Psoas muscle (tissue), 8 donors: ENCODE measurements at places on chromosomes 2 and 18. TPM values are rescaled to one million over a fixed set of nuclear protein-coding genes. Genes with fewer than 3 reads are reported as not detected.

- DNase-seq: no peak
Observed at GRCh38 chr2:13091861-13092378, 375.2 kb downstream of the TRIB2 start.

DNA sequence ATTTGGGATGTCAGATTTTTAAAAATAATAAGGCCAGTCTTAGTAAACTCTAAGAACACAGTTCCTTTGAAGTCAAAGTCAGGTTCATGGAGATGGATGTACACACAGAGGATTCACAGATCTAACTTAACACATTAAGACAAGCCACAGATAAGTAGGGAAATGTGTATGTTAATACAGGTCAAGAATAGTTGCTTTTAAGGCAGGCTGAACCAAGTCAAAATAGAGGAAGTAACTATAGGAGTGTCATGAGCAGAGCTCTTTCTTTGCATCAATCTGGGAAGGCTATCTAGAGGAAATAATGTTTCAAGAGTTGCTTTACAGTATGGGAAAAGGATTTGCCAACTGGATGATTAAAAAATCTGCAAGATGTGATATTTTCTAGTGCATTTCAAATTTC is 128.0 kb upstream of the FBXO11 start:
- DNase-seq: no peak

DNA sequence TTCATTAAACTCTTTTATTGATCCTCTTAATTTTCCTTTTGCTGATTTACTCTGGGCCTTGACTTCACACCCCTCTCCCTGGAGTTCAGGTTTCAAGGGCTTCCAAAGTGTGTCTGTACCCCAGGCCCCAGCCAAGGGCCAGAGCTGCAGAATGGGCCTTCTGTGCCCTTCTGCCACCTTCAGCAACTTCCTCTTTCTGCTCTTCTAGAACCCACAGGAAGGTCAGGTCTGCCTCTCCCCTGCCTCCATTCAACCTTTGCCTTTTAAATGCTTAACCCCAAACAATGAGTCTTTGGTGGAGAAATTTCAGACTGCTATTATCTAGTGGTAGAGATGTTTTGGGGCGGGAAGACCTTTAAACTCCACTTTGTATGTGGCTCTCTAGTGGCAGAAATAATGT is 63.1 kb downstream of the TSN start:
- no peak for DNase-seq

The GCG gene
- not detected for polyA plus RNA-seq

The PLGLB2 gene
- polyA plus RNA-seq: 1.3 TPM

DNA sequence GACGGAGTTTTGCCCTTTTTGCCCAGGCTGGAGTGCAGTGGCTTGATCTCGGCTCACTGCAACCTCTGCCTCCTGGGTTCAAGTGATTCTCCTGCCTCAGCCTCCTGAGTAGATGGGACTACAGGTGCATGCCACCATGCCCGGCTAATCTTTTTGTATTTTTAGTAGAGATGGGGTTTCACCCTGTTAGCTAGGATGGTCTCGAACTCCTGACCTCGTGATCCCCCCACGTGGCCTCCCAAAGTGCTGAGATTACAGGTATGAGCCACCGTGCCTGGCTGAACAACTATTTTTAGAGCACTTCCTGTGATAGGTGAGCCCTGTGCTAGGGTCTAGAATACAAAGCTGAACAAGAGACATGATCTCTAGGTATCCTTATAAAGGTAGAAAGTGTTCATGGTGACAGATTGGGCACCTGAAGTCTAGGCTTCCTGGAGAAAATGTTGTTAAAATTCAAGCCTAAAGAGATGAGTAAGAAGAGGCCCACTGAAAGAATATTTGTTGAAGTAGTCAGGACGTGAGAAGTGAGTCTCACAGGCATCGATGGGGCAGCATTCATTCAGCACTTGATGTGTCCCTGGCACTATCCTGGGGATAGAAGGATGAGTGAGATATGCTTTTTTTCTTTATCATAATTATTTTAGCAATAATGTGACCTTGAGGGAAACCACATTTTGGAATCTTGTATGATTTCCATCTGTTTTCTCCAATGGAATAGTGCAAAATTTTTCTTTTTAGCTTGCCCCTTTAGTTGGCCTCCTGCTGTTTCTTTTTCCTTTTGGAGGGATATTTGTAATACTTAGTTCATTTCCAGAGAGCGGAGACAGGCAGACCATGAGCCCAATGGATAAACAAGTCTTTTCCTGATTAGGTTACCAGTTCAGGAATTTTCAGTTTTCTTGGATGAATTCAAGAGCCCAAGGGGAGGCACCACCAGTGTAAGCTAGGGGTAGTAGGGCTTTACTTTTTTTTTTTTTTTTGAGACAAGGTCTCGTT is 5.1 kb downstream of the ZNF236 start:
- DNase-seq: no peak

The CDH7 gene
- not detected for polyA plus RNA-seq

- DNase-seq: no peak
Observed at GRCh38 chr18:79823120-79823519, 25.4 kb downstream of the KCNG2 start.

The IGFBP2 gene
- polyA plus RNA-seq: 8.2 TPM

GRCh38 chr2:21288739-21289520 is 165.2 kb downstream of the TDRD15 start:
- DNase-seq: no peak

- DNase-seq: no peak
Observed at GRCh38 chr2:57881998-57882888, 164.4 kb upstream of the VRK2 start.

DNA sequence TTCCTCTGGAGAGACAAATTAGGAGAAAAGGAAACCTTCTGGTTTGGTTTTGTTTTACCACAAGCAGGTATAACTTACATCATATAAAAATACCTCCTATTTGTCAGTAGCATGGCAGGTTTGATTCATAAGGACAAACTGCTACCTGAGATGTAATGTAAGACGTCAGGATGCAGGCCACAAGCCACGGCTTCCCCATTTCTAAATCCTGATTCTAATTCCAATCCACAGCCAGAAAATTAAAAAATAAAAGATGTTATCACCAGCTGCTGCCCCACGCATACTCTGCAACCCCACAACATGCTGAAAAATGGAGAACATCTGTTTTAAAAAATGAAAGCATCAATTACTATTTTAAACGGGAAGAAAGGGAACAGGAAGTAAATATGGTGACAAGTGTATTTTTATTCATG is 197.6 kb downstream of the BCL11A start:
- DNase-seq: no peak

The CCDC102B gene
- polyA plus RNA-seq: 3.5 TPM

The CAB39 gene
- 166 TPM for polyA plus RNA-seq

The PPM1B gene
- polyA plus RNA-seq: 99.6 TPM

GRCh38 chr2:206890179-206890578 is 49.1 kb upstream of the CPO start:
- DNase-seq: no peak

The RNMT gene
- polyA plus RNA-seq: 20.6 TPM

- DNase-seq: no peak
Observed at GRCh38 chr2:100995309-100996075, 6.6 kb upstream of the RPL31 start.

DNA sequence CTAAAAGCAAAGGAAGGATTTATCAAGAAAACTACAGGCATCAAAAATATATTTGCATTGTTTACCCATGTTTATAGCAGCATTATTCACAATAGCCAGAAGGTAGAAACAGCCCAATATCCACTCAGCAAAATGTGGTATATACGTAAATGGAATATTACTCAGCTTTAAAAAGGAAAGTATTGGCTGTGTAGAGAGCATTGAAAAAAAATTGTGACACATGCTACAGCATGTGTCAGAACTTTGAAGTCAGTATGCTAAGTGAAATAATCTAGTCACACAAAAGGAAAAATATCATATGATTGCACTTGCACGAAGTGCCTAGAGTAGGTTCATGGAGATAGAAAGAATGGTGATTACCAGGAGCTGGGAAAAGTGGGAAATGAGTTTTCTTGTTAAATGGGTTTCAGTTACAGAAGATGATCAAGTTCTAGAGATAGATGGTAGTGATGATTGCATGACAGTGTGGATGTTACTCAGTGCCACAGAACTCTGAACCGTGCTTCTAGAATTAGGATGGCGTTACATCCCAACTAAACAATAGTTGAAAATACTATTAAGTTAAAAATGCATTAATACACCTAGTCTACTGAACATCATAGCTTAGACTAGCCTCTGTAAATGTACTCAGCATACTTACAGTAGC is 20.1 kb downstream of the ANKRD12 start:
- no peak for DNase-seq

The ACKR3 gene
- polyA plus RNA-seq: 25.3 TPM

DNA sequence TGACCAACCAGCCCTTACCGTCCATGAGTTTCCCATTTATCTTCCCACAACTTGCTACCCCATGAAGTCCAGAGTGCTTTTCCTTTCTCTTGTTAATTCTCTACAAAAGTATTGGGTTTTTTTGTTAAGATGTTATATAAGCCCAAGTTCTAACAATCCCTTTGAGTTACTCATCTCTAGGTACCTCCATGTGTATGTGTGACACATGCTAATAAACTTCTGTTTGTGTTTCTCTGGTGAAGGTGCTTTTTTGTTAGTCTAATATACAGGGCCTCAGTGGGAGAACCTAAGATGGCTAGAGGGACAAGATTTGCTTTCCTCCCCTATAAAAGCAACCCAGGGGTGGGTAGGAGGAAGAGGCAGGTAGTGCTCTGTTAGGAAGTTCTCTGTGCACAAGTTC is 31.8 kb upstream of the RMDN2 start:
- DNase-seq: no peak

DNA sequence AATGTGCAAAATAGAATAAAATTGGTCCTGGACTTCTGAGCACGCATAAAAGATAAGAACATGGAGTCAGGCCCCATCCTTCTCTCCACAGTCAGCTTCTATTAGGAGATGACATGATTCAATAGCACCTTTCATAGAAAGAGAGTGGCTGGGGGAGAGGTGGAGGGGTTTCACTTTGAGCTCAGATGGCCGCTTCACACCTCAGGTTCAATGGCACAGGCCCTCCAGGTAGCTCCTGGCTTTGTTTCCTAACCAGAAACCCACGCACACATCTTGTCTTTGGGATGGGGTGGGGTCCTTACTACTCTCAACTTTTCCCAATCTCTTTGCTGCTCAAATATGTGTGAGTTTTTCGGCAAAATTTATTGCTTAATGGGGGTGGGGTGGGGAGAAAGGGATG is 332.3 kb downstream of the CLIP4 start:
- no peak for DNase-seq

DNA sequence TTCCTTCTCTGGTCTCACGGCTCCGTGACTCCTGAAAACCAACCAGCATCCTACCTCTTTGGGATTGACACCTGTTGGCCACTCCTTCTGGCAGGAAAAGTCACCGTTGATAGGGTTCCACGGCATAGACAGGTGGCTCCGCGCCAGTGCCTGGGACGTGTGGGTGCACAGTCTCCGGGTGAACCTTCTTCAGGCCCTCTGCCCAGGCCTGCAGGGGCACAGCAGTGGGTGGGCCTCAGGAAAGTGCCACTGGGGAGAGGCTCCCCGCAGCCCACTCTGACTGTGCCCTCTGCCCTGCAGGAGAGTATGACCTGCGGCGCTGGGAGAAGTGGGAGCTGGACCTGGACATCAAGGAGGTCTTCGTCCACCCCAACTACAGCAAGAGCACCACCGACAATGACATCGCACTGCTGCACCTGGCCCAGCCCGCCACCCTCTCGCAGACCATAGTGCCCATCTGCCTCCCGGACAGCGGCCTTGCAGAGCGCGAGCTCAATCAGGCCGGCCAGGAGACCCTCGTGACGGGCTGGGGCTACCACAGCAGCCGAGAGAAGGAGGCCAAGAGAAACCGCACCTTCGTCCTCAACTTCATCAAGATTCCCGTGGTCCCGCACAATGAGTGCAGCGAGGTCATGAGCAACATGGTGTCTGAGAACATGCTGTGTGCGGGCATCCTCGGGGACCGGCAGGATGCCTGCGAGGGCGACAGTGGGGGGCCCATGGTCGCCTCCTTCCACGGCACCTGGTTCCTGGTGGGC is 10.0 kb downstream of the PROC start:
- no peak for DNase-seq

The ADRA2B gene
- 1.9 TPM for polyA plus RNA-seq

The OR6B2 gene
- polyA plus RNA-seq: not detected

- no peak for DNase-seq
Observed at GRCh38 chr2:177625744-177626650, 233.4 kb downstream of the AGPS start.

DNA sequence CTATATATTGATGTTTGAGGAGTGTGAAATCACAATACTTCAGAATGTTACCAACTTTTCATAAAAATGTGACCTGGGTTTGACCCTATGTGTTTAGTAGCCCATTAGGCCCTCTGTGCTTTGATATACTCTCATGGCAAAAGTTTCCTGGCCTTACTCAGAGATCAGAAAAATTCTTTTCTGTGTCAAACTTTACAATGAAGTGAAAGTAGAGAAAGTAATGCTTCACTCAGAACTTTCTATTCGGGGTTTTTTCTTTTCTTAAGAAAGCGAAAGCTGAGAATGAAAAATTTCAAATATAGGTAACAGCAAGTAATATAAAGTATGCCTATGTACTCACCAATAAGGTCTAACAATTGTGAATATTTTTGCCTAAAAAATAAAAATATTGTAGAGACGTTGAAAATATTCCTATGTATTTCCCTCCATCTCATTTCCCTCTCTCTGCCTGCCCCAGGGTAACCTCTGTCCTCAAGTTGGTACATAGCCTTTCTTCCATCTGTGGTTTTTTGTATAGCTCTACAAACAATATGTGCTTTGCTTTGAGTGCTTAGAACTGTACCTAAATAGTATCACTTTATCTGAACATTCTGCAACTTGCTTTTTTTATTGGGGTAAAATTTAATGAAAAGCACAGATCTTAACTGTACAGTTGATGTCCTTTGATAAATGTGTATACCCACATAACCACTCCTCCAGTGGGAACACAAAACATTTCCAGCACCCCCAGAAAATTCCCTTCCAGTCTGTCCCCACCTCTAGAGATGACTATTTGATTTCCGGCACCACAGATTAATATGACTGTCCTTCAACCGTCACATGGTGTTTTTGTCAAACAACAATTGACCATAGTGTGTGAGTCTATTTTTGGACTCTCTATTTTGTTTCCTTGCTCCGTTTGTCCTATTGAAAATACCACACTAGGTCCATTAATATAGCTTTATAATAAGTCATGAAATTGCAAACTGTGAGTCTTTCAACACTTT is 10.3 kb upstream of the ACKR3 start:
- DNase-seq: no peak

- no peak for DNase-seq
Observed at GRCh38 chr2:15826273-15826717, 114.1 kb upstream of the MYCN start.

- no peak for DNase-seq
Observed at GRCh38 chr18:59072727-59073421, 66.8 kb upstream of the SEC11C start.

GRCh38 chr2:178523596-178524134 is 43.4 kb downstream of the PLEKHA3 start:
- no peak for DNase-seq

The SULT1C2 gene
- polyA plus RNA-seq: not detected

The C2orf78 gene
- polyA plus RNA-seq: not detected
